ENCODE measurements at places on chromosomes 2 and 18.

DNA sequence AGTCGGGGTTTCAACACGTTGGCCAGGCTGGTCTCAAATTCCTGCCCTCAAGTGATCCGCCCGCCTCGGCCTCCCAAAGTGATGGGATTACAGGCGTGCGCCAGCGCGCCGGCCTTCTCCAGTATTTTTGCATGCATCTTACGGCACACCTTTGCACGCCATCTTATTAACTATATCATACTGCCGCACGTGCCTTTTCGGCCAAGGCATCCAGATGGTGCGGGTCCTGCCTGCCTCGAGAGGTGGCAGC lies 765 bp upstream of the ING5 start:
- no peak for DNase-seq

DNA sequence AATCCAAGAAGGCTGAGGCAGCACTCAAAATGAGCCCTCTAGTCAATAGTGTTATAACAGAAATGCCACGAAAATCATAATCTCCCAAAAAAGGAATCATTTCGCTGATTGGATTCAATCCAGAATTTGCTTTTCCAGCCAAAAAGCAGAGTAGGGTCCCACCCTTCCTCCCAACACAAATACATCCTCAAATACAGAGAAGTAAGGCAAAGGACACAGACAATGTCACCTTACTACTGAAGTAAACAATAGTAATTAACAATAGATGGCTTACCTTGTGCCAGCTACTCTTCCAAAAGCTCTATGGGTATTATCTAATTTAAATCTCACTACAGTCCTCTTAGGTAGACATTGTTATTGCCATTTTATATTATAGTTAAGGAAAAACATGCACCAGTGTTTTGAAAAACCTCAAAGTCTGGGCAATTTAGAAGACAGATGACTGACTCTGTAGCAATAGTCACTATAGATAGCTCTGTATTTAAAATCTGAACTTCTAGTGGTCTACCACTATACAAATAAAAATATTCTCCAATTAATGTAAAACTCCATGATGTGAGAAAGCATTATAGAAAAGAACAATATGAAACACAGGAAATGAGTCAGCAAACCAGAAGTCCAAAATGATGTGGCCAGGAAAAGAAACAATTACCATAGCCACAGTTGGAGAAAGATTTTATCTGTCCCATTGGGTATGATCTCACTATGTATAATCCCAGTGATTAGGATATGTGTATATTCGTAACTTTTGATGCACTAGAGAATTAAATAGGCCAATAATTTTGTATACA lies 305.0 kb upstream of the ERBB4 start:
- no peak for DNase-seq

DNA sequence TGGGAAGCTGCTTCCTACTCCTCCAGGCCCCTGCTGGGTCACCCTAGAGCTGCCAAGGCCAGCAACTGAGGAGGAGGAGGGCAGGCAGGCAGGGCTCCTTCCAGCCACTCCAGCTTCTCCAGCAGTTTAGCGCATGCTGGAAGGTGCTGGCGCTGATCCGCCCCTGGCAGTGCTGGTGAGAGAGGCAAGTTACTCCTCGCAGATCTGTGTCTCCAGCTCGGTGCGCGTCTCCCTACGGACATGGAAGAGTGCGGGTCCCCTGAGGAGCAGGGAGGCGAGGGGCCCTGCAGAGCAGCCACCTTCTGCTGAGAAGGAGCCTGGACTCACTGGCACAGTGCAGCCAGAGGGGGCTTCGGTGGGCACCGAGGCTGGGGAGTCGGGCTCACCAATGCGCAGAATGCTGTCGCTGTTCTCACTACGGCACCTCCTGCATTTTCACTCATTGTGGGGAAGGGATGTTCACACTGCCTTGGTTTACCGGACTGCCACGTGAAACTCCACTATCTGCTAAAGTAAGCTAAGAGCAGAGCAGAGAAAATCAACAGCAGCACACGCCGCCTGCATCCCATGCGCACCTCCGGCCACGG lies 206.0 kb downstream of the HDAC4 start:
- DNase-seq: no peak

DNA sequence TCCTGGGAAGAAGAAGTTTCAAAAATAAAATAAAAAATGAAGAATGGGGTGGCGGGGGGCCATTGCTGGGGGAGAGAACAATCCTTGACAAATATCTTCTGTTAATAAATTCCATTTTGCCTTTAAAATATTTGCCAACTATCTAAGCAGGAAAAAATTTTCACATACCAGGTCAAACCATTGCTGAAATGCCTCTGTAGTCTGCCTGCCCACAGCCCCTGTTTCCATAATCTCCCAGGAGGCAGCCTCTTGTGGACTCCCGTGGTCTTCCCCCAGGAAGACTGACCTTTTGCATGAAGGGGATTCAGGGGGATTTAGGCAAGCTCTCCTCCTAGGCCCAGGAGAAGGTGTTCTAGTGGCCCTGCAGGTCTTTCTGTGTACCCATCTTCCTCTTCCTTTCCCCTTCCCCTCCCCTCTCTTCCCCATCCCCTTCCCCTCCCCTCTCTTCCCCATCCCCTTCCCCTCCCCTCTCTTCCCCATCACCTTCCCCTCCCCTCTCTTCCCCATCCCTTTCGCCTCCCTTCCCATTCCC lies 61.0 kb downstream of the RPL37A start:
- no peak for DNase-seq

DNA sequence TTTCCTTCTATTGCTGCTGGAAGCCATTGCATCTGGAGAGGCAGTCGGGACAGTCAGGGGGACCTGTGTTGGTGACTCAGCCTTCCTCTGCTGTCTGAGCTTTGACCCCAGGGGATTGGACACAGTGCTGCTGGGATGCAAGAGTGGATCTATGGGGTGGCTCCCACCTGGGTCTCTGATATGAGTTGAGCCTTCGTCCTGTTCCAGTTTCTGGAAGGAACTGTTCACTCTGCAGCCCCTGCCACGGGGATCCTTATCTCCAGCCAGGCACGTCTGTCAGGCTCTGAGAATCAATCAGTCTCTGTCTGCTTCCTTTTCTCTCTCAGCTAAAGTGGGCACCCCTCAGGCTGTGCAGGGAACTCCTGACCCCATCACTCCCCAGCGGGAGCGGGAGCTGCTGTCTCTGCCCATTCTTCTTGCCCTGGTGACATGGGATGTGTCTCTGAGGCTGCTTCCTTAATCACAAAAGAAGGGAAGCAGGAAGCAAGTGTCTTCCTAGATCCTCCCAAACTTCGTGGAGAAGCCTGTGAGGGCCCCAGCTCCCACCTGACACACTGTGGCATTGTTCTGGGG lies 51.7 kb downstream of the ARHGAP28 start:
- DNase-seq: no peak

GRCh38 chr2:164479460-164479859 lies 141.8 kb downstream of the GRB14 start:
- no peak for DNase-seq

Measured in GM18507 (cell line).